Esophagus squamous epithelium (tissue), 5 donors: ENCODE measurements at places on chromosomes 2 and 18. TPM values are rescaled to one million over a fixed set of nuclear protein-coding genes. Genes with fewer than 3 reads are reported as not detected.
A peak's percentile ranks its signal among the peaks of the same experiment; 100 is the strongest.

DNA sequence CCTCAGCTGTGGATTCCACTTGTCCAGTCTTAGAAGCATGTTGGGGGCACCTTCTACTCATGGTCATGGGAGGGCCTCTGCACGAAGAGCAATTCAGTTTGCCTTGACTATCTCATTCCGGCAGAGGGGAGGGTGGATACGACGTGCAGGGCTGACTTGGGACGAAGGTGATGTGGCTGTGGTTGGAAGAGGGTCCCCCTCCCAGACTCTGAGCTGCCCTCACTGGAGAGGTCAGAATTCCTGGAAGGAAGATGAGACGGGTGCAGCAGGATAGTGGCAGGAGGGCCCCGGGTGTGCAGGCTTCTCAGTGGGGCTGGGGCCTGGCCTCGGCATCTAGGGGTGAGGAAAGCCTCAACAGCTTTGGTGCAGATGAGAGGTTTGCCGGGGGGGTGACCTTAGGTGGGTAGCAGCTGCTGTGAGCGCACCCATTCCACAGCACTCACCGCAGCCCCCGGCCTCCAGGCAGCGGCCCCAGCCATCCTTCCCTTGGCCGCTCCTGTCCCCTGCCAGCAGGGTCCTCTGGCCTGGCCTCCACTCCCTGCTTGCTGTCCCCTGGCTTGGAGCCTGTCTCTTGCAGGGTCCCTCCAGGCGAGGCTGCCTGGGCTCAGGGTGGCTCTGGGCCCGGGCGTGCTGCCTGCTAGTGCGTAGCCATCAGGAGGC lies 3.2 kb downstream of the RNPEPL1 start:
- no peak overlapping the region for H3K4me3 ChIP-seq
- DNase-seq, result no peak
- peaks cover 46% of the 10 kb centered on the region for H3K4me1 ChIP-seq
- no peak overlapping the region for H3K27ac ChIP-seq

DNA sequence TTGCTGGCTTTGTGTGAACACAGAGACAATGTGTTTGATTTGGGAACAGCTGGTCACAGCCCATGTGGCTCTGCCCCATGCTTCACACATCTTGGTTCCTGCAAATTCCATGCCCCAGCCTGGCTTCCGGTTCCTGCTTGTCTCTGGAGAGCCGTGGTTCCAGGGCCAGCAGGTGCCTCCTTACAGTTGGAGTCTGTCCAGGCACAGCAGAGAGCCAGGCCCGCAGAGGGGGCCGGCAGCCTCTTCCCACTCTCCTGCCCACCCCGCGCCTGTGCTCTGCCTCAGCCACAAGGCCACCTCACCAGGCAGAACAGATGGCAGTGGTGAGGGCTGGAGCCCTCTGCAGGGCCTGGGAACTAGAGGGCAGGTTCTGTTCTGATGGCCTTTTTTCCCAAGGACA lies 81.5 kb downstream of the LDLRAD4 start:
- no peaks in the 10 kb centered on the region for H3K36me3 ChIP-seq
- H3K27me3 ChIP-seq, result no peaks in the 10 kb centered on the region
- H3K27ac ChIP-seq, result no peak overlapping the region
- peaks cover 5% of the 10 kb centered on the region for H3K4me1 ChIP-seq

DNA sequence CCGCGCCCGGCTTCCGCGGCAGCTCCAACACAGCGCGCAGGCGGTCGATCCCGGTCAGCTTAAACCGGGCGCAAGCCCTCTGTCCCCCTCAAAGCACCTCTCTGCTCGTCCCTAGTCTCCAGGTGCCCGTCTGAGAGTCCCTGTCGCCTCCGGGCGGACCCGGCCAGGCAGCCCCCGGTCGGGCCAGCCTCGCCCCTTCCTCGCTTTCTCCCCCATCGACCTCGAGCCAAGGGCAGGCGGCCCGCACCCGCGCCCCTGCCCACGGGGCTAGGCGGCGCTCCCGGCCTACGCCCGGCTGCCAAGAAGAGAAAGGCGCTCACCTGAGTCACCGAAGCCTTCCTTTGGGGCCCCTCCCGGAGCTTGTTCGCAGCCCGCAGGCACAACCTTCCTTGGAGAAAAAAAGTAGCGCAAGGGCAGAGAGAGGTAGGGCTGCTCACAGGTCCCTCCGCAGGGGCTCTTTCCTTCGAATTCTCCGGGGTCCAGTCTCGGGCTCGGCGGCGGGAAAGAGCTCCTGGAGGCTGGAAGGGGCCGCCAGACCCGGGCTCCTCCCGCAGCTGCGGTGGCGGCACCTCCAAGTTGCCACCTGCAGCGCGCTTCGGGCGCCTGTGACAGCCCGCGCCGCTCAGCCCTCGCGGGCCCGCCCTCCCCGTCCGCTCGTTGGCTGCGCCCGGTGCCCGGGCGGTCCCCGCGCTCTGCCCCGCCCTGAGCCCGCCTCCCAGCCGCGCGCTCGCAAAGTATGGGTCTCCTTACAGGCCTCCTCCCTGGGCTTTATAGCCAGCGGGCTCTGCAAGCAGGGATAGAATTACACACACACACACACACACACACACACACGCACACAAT lies 86.5 kb upstream of the EPB41L3 start:
- H3K4me1 ChIP-seq, result peaks cover 37% of the 10 kb centered on the region
- no peaks in the 10 kb centered on the region for H3K36me3 ChIP-seq
- H3K4me3 ChIP-seq, result peak overlapping the region; percentile 73
- peak overlapping the region; percentile 58 for H3K27ac ChIP-seq
- no peaks in the 10 kb centered on the region for H3K27me3 ChIP-seq

DNA sequence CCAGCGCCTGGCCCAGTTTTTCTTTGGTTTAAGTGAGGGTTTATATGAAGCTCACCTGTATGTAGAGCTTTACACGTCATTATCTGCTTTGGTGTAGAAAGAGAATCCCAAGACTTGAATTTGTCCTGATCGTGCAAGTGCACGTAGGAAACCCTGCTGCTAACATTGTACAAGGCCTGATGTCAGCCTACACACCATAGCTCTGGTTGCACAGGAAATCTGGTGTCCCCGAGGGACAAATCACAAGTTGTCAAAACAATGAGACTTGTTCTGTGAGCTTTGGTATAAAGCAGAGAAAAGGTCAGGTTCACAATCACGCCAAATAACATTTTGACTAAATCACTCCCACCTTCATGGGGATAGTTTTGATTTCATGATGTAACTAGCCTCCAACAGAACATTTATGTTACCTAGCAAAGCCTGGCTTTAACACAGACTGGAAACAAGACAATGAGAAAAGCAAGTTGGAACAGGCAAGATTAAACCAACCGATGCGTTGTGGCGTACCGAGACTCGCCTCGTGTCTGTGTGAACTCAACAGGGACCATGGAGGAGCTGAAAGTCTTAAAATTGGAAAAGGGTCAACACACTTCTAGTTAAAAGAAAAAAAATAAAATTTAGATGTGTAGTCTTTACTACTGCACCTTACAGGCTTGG lies 41.4 kb downstream of the ZAP70 start:
- H3K4me3 ChIP-seq, result no peak overlapping the region
- H3K27ac ChIP-seq, result peak overlapping the region; percentile 25
- no peaks in the 10 kb centered on the region for H3K27me3 ChIP-seq
- H3K36me3 ChIP-seq, result peaks cover 57% of the 10 kb centered on the region
- no peak for DNase-seq
- H3K4me1 ChIP-seq, result peaks cover 9% of the 10 kb centered on the region

DNA sequence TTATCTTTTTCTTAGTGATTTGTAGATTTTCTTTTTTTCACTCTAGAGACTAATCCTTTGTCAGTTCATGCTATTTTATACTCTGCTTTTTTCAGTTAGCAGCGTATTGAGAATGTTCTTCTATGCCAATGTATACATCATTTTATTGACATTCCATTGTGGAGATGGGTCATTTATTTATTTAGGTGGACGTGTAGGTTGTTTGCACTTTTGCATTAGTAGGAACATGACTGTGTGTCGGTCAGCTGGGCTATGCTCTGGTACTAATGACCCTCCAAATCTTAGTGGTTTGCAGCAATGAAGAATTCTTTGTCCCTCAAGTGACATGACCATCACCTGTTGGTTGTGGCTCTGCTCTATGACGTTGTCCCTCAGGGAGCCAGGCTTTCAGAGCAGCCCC lies 33.6 kb downstream of the HPCAL1 start:
- no peak overlapping the region for H3K4me3 ChIP-seq
- H3K27ac ChIP-seq, result no peak overlapping the region
- peaks cover 11% of the 10 kb centered on the region for H3K4me1 ChIP-seq
- no peak for DNase-seq
- no peaks in the 10 kb centered on the region for H3K36me3 ChIP-seq

- peak overlapping the region; percentile 88 for H3K27ac ChIP-seq
- H3K4me1 ChIP-seq, result peaks cover 6% of the 10 kb centered on the region
- no peaks in the 10 kb centered on the region for H3K36me3 ChIP-seq
- no peaks in the 10 kb centered on the region for H3K27me3 ChIP-seq
- DNase-seq, result no peak
- no peak overlapping the region for H3K4me3 ChIP-seq
Measured at GRCh38 chr2:237472909-237473877, 13.9 kb upstream of the MLPH start.

DNA sequence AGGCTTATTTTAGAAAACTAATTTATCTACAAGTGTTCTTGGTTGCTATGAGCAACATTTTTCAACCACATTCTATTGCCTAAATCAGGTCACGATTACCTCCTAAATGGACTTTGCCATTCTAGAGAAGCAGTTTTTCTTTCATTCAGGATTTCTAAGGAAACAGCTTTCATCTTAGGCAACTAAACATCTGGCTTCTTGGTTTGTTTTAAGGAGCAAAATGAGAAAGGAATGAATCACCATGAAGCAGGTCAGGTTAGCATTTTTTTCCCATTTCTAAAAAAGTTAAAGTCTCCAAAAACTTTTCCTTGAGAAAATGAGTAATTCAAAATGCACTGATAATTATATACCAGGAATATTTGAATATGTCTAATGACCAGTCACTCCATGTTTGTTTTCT lies 114.8 kb downstream of the GAREM1 start:
- no peaks in the 10 kb centered on the region for H3K36me3 ChIP-seq
- no peak overlapping the region for H3K27ac ChIP-seq
- no peak for DNase-seq
- no peaks in the 10 kb centered on the region for H3K4me1 ChIP-seq

Gene CYS1
- 1.3 TPM for total RNA-seq

Gene SPDYA
- total RNA-seq, result 1.7 TPM

Gene GKN1
- total RNA-seq, result not detected
